ENCODE measurements at places on chromosomes 2 and 18.

GRCh38 chr2:220127311-220127710 lies 499.9 kb downstream of the SLC4A3 start:
- no peak for DNase-seq

GRCh38 chr2:174704061-174704460 lies 60.2 kb downstream of the CHRNA1 start:
- no peak for DNase-seq

DNA sequence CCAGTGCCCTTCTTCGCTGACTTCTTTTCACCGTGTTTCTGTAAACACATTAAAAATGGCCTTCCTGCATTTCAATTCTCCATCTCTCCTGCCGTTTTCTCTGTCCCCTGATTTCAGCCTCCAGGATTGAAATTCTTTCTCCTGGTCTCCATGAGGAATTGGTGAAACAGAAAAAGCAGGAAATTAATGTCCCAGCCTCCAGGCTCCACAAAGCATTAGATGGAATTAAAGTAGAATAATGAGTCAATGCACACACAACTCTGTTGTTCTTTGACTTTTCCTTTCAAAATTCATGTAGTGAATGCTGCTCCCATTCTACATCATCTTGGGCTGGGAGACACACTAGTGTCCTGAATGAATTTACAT lies 209.5 kb downstream of the KLHL29 start:
- no peak for DNase-seq

- no peak for DNase-seq
Observed at GRCh38 chr18:79875531-79875919, 75.9 kb downstream of the SLC66A2 start.

- DNase-seq, result no peak
Observed at GRCh38 chr2:237739101-237739500, 59.5 kb upstream of the RBM44 start.

All from adipocyte (in vitro differentiated cells).